ENCODE measurements at places on chromosomes 2 and 18.

DNA sequence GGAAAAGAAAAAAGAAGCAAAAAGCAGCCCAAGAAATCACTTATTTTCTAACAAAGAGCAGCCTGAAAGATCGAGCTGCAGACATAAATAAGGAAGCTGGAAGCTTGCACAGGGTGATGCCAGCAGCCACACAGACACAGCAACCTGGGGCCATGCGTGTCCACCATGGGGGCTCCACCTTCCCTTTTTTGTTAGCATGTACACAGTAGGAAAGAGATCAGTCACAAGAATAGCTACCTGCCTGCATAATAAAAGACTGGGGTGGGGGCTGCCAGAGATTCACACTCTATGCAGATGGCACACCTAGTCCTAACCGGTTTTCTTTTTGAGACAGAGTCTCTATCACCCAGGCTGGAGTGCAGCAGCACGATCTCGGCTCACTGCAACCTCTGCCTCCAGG lies 2.9 kb upstream of the CNOT11 start:
- DNase-seq: no peak

GRCh38 chr2:3207091-3207491 lies 170.5 kb downstream of the EIPR1 start:
- no peak for DNase-seq

DNA sequence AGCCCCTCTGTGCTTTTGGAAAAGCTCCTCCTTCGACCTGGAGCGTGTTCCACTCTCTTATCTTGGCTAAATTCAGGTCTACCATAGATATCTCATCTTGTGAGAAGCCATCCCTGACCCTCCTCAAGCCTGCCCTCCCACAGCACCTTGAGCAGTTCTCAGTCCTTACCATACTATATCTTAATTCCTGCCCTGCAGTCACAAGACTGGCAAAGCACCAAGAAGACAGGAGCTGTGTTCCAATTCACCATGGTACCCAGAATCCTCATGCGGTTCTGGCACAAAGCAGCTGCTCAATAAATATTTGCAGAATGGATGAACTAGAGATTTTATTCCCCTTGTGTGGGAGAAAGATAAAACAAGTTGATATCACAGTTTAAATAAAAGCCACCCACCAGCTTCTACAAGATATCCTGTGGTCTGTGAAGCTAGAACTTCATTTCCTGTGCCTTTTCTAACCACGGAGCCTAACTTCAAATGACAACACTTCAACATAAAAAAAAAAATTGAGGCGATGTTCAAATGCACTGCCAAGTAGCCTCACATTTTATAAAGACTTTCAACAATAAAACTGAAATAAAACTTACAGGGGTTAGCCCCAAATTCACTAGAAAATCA lies 19.5 kb downstream of the MARCHF4 start:
- no peak for DNase-seq

- DNase-seq: no peak
These were observed 173.5 kb upstream of the CTAGE1 start for GRCh38 chr18:22591222-22591621.

- no peak for DNase-seq
These were observed 18.2 kb downstream of the ASPRV1 start for GRCh38 chr2:69943000-69943842.

- DNase-seq: no peak
These were observed 62.3 kb downstream of the ITGA6 start for GRCh38 chr2:172489681-172490080.

DNA sequence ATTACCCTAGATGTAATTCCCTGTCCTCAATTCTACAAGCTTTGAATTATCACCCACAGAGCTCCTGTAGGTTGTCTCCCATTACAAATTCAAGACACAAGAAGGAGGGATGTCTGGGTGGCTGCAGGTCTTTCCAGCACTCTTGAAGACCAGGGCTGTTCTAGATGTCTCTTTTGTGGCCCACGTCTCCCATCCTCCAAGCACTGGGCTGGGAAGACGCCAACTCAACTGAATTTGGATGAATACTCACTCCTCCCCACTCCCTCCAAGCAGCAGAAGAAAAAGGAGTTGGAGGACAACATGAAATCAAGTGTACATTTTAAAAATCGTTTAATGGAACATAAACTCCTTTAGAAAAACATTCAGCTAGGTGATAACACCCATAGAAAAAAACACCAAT lies 31.2 kb downstream of the SMAD7 start:
- DNase-seq: no peak

GRCh38 chr18:21194871-21195771 lies 46.9 kb upstream of the GREB1L start:
- DNase-seq: no peak

DNA sequence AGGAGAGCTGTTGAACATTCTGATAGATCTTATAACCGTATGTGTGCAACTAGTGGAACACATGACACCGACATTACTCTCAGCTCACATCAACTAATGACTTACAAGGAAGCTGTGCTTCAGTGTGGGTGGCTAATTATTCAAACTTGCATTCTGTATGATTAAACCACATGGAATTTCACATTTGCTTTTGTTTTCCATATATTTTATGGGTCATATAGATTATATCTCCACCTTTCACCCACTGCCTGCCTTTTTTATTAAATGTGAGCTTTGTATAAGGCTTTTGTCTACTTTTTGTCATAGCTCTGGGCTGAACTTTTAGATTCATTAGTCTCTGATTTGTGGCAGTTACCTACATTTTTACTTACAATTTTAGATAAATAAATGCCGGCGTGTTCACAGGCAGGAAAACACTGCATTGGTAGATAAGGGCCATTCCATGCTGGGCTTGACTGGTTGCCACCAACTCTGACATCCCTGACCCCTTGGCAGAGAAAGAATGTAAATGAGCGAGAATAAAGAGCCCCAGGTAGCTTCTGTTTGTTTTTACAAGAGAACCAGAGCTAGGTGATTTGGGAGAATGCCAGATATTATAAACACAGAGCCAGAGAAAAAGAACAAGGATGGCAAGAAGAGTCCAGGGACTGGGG lies 35.7 kb downstream of the LYPD6 start:
- no peak for DNase-seq

- no peak for DNase-seq
These were observed 934.8 kb upstream of the DDX18 start for GRCh38 chr2:116879650-116880160.

Measured in T-helper 17 cell (primary cell).